Dermis microvascular lymphatic vessel endothelial cell (primary cell): ENCODE measurements at places on chromosomes 6 and 20.
A peak's percentile ranks its signal among the peaks of the same experiment; 100 is the strongest.

DNA sequence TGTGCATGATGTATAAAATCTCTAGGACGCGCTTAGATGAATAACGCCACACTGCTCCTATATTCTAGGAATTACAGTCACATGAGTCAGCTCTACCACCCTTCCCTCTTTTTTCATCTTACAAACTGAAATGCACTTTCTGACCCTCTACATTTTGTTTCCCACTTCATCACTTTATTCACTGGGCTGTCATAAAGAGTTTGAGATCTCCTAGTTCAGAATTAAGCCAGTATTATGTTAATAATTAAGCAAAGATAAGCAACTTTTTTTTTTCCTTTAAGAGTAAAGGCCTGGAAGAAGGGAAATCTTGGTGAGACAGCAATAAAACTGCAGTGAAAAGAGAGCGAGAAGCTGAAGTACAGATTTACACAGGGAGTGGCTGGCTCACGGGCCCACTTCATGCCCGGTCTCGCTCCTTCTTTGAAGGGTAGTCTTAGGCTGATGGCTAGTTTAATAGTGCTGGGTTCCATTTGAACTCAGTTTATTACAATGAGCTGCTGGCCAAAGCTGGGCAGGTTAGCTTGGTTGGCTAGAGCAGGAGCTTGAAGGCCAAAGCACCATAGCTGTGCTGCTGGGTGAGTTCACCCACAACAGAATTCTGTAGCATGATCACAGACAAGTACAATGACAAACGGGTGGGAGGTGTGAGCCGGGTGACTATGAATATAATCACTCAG lies 110.6 kb downstream of the MAP7 start:
- no peak for DNase-seq

DNA sequence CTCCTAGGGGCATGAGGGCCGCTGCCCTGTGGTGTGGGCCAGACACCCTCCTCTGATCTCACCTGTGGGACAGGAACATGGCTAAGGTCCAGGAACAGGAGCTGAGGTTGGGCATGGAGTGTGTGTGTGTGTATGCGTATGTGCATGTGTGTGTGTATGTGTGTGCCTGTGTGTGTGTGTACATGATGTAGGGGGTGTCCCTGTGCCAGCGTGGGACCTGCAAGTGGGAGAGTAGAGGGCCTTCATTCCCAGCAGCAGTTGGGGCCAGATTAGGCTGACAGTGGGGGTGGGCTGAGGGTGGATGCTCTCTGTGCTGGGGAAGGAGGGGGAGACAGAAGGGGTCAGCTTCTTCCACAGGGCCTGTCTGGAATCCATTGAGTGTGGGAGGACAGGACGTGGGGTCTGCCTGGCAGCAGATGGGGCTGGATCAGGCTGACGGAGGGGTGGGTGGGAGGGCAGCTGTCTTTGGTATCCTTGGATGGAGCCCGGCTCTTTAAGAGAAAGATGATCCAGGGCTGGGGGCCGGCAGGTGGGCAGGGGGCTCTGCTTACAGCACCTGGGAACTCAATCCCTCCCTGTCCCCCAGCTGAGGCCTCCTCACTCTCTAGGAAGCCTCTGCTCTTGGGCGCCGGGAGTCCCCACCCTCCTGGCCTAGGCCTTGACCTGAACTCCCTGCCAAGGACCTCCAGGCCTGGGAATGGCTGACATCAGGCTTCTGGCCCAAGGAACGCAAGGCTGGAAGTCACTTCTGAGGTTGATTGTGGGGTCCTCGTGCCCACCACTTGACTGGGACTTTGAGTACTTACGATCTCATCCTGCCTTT lies 44.0 kb downstream of the SPDEF start:
- DNase-seq, result no peak

DNA sequence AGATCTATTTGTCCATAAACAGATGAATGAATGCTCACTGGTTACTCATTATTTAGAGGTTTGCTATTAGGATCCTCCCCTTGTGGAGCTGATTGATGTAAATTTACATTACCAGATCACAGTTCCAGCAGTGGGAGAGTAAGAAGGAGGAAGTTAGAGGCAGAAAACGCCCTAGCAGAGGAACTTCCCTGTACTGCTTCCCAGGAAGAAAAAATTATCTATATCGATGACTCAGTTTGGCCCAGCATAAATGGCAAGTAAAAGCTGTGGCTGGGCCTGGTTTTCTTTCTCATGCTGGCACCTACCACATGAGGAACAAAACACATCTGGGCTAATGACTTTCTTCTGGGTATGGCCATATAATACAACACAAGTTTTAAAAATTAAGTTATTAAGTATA lies 35.7 kb downstream of the DNAAF9 start:
- no peak for DNase-seq

DNA sequence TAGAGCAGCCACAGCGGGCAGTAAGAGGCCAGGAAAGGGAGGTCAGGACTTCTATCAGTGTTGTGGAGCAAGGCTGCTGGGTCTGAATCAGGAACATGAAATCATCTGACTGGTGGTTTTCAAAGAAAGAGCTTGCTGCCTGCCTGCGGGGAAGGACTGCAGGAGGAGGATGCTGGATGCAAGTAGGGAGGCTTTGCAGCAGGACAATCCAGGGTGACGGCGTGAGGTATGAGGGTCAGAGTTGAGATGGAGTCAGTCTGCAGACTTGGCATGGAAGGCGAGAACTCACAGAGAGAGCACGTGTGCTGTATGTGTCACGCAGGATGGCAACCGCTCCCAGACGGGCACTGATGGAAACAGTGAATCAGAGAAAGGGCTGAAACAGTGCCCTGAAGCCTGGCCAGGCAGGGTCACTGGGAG lies 59.2 kb upstream of the CD93 start:
- DNase-seq, result peak; percentile 97

GRCh38 chr6:140017470-140017869 lies 643.0 kb upstream of the CITED2 start:
- DNase-seq, result no peak

- DNase-seq, result no peak
Measured at GRCh38 chr20:64067733-64068307, 4.8 kb downstream of the TCEA2 start.

DNA sequence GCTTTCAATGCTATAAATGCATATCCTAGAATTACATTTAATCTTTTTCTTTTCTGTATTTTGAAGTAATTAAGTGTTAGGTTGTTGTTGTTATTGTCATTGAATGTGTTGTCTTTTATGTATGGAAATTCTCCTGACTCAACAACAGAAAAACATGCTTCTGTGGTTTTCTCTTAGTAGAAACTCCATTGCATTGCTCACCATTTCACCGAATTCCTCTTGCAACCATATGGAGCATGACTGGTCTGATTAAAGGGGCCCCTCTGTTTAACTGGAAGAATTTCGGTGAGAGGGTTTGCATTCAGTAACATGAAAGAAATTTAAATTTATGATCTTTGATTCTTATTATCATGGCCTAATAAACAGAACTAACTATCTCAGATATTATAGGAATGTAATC lies 454.3 kb upstream of the JARID2 start:
- DNase-seq, result no peak

- no peak for DNase-seq
Measured at GRCh38 chr6:27693766-27694546, 218.2 kb downstream of the OR2B2 start.

DNA sequence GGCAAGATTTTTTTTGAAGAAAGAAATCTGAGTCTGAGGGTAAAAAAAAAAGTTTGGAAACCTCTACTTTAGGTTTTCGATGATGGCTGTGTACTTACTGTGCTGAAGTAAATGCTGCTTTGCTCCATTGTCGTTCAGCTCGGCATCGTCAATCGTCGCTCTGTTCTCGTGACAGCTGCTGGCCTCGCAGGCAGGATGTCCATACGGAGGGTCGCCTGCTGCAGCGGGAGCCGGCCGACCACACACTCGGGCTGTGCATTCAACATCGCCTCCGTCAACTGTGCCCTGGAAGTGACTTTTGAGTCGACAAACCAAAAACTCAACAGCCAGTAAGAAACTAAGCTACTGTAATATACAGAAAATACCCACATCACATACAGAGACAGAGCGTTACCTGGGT lies 53.1 kb upstream of the SMOC2 start:
- DNase-seq, result no peak

GRCh38 chr6:129644567-129645015 lies 65.4 kb downstream of the ARHGAP18 start:
- peak; percentile 91 for DNase-seq

DNA sequence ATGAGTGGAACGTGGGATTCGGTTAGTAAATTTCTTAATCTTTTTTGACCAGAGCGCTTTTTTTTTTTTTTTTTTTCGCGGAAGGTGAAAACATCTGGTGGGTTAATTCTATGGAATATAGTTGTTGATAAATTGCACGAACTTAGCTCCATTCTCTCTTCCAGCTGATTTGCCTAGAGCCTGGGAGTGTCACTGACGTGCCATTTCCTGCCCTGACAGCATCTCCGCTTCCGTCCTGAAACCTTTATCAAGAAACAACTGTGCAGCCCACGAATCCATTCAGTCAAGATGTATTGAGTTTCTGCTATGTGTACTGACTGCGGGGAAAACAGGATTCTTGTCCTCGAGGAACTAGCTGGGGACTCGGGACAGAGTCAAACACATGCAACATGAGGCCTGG lies 59.5 kb upstream of the TGM3 start:
- DNase-seq, result peak; percentile 28

DNA sequence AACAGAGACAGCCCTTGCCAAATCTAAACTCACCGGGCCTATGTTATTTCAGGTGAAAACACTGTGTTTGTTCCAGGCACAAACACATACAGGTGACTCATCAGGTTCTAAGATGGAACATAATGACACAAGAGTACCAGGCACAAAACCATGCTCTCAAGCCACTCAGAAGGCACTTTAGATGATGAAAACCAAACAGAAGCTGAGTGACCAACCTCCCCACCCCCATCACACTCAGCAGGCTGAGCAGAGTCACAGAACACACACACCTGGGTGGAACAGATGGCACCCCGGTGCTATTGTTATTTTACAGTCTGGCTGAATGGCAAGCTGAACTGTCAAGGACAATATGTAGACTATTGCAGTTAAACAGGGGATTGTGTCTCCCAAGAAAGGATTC lies 20.6 kb upstream of the NKX2-2 start:
- no peak for DNase-seq

GRCh38 chr6:25384967-25385366 lies 105.8 kb downstream of the CARMIL1 start:
- no peak for DNase-seq

DNA sequence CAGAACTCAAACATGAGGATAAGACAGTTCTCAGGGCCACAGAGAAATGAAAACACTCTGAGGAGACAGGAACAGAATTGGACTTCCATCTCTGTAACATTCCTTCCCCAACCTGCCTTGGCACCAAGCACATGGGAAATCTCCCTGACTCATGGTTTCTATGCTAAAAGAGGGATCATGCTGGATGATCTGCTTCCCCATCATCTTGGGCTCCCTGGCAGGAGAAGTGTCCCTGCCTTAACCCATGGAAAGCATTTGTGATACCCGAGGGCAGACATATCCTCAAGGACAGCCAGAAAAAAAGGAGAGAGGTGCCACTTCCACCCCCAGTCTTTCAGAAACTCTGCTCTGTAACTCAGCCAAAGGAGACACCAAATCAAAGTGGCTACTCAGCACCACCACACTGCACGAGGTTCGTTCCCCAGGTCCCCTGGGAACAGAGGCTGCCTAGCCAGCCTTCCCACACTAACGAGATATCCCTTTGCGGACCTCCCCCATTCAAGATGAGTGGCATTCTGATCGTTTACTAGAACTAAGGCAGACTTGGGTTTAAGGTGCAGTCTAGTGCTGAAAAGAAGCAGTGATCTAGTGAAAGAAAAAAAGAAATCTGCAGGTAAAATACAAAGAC lies 34.8 kb downstream of the BLOC1S5 start:
- DNase-seq, result no peak

GRCh38 chr6:170125456-170126300 lies 165.2 kb downstream of the DLL1 start:
- no peak for DNase-seq

GRCh38 chr20:48603116-48603818 lies 224.5 kb downstream of the PREX1 start:
- no peak for DNase-seq

- DNase-seq, result no peak
Measured at GRCh38 chr20:54368570-54368969, 106.8 kb upstream of the DOK5 start.

GRCh38 chr6:148955441-148955840 lies 208.6 kb downstream of the UST start:
- DNase-seq, result no peak

DNA sequence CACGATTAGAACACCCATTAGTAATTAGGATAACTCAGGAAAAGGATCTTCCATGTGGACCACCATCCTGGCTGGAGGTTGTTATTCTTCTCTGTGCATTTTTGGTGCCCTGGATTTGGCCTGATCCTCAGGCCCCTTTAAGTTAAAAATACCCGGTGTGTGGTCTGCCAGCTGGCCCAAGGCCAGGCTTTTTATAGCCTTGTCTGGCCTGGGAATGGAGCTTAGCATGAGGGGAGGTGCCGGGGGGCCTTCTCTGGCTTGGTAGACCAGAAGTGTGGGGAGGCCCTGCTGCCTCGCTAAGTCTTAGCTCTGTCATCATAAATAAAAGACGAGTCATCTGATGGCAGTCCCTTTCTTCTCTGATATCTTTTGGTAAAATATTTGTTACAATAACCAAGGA lies 71.4 kb downstream of the ARID1B start:
- peak; percentile 86 for DNase-seq

DNA sequence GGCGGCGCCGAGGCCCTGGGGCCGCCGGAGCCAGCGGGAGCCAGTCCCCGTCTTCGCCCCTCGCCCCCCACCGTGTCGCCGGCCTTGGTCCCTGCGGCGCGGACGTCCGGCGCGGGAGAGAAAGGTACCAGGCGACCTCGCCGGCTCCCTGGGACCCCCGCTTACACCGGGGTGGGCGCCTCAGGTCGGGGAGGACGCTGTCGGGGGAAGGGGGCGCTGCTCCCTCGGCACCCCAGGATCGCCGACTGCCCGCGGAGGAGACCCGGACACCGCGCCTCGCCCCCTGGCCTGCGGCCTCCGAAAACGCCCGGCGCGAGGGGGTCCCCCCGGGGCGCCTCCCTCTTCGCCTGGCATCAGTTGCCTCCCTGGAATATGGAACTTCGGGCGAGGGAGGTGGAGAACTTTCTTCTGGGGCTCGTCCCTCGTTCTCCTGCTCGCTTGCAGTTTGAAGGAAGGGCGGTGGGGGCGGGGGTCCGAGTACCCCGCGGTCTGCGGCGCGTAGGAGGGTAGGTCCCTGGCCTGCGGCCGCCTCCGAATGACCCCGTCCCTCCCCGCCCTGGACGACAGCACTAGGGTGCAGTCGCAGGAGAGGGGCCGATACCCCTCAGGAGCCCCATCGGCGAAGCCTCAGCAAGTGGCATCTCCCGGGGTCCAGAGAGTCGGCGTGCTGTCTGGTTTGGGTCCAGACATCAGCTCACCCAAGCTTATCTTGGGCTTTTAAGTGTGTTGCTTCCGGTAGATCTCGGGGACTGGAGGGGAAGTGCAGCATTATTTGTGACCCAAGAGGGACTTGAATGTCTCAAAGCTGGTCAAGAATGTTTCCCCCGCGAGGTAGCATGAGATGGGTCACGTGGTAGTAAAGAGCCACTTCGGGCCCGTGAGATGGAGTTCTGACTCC lies 549 bp downstream of the ANKRD6 start:
- DNase-seq, result no peak

- DNase-seq, result no peak
Measured at GRCh38 chr6:142240179-142240578, 61.6 kb upstream of the ADGRG6 start.
